WTC11 (cell line): ENCODE measurements at places on chromosomes 2 and 18.

GRCh38 chr2:129872446-129872845, 107.0 kb upstream of the RAB6C start:
- H3K27me3 ChIP-seq = no peaks in the 10 kb centered on the region
- H3K4me1 ChIP-seq = peaks cover 18% of the 10 kb centered on the region
- H3K27ac ChIP-seq = no peak overlapping the region
- H3K36me3 ChIP-seq = no peaks in the 10 kb centered on the region

DNA sequence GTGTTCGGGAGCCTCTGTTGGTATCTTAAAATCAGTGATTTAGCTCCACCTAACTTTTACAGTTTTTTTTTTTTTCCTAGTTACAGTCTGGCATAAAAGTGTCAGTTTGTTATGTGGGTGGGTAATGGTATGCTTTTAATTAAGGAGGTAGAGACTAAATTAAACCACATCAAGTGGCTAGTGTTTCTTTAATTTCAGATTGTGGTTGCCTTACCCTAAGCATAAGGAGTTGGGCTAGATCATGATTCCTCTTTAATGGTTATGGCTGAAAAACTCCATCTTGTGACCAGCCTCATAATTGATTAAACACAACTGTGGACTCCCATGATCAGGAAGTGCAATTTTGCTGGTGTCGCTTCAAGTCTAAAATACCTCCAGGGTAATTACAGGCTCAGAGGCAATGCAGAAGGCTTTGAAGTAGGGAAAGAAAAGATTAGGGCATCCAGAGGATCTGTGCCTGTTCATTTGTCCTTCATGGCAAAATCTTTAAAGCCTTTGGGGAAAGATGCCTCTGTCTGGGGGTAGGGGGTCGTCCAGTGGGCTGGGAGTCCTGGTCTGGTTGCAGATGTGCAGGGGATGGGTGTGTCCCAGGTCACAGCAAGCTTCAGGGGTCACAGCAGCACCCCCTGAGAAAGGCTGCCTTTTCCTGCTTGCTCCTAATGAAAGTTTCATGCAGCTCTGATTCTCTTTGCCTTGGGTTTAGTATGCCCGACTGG, 579.2 kb downstream of the BCL11A start:
- no peak for DNase-seq
- no peaks in the 10 kb centered on the region for H3K27me3 ChIP-seq
- no peaks in the 10 kb centered on the region for H3K36me3 ChIP-seq
- H3K4me3 ChIP-seq = no peak overlapping the region

DNA sequence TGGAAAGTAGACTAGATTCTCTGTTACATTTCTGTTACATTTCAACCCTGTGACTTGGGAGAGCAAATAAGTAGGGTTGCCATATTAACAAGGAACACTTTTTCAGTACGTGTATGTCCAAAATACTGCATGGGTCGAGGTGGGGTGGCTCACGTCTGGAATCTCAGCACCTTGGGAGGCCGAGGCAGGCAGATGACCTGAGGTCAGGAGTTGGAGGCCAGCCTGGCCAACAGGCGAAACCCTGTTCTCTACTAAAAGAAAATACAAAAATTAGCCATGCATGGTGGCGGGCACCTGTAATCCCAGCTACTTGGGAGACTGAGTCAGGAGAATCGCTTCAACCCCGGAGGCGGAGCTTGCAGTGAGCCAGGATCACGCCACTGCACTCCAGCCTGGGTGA, 11.2 kb downstream of the SLC66A3 start:
- no peak overlapping the region for H3K27ac ChIP-seq
- H3K27me3 ChIP-seq = no peaks in the 10 kb centered on the region
- no peaks in the 10 kb centered on the region for H3K36me3 ChIP-seq
- H3K4me3 ChIP-seq = no peak overlapping the region

GRCh38 chr2:236063994-236064393, 104.2 kb downstream of the GBX2 start:
- H3K27ac ChIP-seq = no peak overlapping the region
- H3K4me1 ChIP-seq = peaks cover 31% of the 10 kb centered on the region
- H3K4me3 ChIP-seq = no peak overlapping the region

- no peaks in the 10 kb centered on the region for H3K27me3 ChIP-seq
- no peak overlapping the region for H3K4me3 ChIP-seq
- no peak for DNase-seq
- peaks cover 16% of the 10 kb centered on the region for H3K36me3 ChIP-seq
Observed at GRCh38 chr2:42693688-42694479, 70.1 kb downstream of the OXER1 start.

- no peaks in the 10 kb centered on the region for H3K27me3 ChIP-seq
- H3K27ac ChIP-seq = no peak overlapping the region
- H3K4me1 ChIP-seq = no peaks in the 10 kb centered on the region
- peak; percentile 57 for DNase-seq
Observed at GRCh38 chr18:11553098-11553940, 56.1 kb upstream of the SLC35G4 start.

DNA sequence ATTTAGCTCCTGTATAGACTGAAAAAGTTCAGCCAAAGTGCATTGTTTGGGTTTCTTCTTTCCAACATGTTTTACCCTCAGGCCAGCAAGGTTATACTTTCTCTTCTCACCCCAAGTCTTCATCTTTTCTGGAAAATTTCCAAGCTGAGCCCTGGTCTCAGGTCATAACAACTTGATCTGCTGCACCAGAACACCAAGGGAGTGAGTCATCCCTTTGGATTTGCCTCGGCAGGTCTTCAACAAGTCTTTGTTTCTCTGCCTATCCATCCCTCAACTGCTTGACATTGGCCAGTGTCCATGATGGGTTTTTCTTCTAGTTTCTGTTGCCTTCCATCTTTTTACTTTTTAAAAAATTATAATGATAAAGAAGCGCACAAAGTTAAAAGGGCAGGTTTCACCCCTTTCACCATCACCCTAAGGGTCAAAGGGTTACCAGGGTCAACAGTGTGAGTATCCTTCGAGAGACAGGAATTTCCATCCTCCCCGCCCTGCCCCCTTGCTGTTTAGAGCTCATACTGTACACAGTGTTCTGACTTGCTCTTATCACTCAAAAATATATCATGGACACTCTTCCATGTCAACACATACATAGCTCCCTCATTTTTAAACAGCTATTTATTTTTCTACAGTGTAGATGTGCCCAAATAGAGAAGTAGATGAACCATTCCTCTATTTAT, 5.7 kb upstream of the SPATS2L start:
- no peak overlapping the region for H3K27ac ChIP-seq
- no peaks in the 10 kb centered on the region for H3K27me3 ChIP-seq
- no peak for DNase-seq
- no peak overlapping the region for H3K4me3 ChIP-seq
- peaks cover 26% of the 10 kb centered on the region for H3K4me1 ChIP-seq

DNA sequence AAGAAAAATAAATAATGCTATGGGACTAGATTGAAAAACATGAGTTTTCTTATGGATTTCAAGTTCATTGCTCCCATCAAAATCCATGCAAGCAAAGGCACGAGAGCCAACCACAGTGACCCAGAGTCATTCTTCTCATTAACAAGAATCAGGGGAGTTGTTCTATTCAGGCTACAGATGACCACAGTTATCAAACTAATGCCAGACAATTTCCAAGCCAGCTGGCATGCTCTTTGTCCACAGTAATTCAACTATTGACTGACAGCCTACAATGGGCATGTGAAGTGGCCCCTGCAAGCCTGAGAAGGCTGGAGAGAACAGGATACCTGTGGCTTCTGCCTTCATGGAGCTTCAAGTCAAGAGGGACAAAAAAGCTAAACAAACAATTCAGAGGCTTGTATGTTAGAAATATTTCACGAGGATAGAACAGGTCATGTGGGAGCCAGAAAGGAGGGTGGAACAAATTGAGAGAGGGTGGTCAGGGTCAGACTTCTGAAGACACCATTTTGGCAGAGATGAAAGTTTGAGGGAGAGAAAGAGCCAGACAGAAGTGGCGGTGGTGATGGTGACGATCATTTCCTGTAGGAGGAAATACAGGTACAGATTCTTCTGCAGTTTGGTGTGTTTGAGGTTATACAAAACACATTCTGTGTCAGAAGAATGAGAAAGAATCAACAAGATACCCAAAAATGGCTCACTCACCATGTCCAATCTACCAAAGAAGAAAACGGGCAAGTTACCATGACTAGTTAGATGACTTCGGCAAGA, 732.4 kb downstream of the RNF144A start:
- no peak for DNase-seq
- H3K27me3 ChIP-seq = no peaks in the 10 kb centered on the region; the same call in 1 of the 2 replicates
- H3K4me1 ChIP-seq = no peaks in the 10 kb centered on the region

DNA sequence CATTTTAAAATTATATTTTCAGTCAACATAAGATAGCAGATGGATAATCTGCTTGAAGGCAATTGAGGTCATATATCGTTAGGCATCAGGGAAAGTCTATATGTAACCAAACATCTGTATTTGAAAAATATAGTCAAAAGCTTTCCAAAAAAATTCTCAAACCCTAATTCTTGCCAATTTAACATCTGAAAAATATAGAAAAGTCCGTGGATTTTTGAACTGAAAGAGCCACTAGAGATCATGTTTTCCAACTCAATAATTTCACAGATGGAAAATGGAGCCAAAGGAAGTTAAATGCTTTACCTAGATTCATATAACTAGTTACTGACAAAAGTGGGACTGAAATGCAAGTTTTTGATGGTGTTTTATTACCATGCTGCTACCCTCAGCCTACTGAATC, 185.1 kb upstream of the ZNF804A start:
- no peaks in the 10 kb centered on the region for H3K27me3 ChIP-seq
- DNase-seq = no peak
- H3K36me3 ChIP-seq = 0 out of 2 replicates have a peak, but pooled peaks cover under 1% of the 10 kb centered on the region
- no peak overlapping the region for H3K27ac ChIP-seq

GRCh38 chr2:19244460-19245363, 113.7 kb downstream of the OSR1 start:
- H3K27me3 ChIP-seq = no peaks in the 10 kb centered on the region
- H3K27ac ChIP-seq = no peak overlapping the region
- no peaks in the 10 kb centered on the region for H3K36me3 ChIP-seq
- peaks cover 12% of the 10 kb centered on the region for H3K4me1 ChIP-seq

DNA sequence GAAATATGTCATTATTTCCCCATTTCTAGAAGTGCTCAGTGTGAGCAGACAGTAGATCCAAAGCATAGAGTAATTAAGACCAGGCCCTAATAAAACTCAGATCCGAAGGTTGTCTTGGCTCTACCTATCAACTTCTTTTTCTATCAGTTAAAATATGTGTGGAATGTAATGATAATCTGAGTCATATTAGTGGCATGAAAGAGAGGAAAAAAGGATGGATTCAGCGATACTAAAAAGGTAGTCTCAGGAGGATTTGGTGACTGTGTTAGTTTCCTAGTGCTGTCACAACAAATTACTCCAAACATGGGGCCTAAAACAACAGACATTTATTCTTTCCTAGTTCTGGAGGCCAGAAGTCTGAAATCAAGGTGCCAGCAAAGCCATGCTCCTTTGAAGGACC, 103.7 kb upstream of the NABP1 start:
- H3K27me3 ChIP-seq = no peaks in the 10 kb centered on the region
- H3K4me1 ChIP-seq = peaks cover 22% of the 10 kb centered on the region
- no peak overlapping the region for H3K27ac ChIP-seq
- no peak overlapping the region for H3K4me3 ChIP-seq
- no peaks in the 10 kb centered on the region for H3K36me3 ChIP-seq
- DNase-seq = no peak

- peaks cover 18% of the 10 kb centered on the region for H3K4me1 ChIP-seq
- no peak for DNase-seq
- H3K27me3 ChIP-seq = no peaks in the 10 kb centered on the region
- no peaks in the 10 kb centered on the region for H3K36me3 ChIP-seq
- H3K4me3 ChIP-seq = no peak overlapping the region
Observed at GRCh38 chr2:215812966-215813365, 200.4 kb downstream of the MREG start.

GRCh38 chr2:216757532-216757931, 62.2 kb upstream of the IGFBP5 start:
- H3K27me3 ChIP-seq = peaks cover under 1% of the 10 kb centered on the region; the same call in 1 of the 2 replicates
- no peak overlapping the region for H3K27ac ChIP-seq
- DNase-seq = no peak
- H3K4me1 ChIP-seq = peaks cover 3% of the 10 kb centered on the region; the same call in 1 of the 2 replicates
- H3K36me3 ChIP-seq = no peaks in the 10 kb centered on the region

DNA sequence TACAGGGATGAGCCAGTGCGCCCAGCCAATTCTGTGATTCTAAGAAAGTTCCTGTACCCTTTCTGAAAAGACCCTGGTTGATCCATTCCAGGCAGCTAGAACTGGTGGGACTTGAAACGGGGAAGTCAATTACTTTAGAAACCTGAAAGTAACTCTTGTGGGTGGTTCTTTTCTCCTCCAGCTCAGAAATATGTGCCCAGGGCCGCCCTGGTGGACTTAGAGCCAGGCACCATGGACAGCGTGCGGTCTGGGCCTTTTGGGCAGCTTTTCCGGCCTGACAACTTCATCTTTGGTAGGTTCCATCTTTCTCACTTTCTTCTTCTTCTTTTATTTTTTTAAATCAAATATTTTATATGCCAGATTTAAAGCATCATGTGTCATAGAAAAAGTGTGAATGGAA, 2.7 kb downstream of the TUBB6 start:
- peak overlapping the region; percentile 37 for H3K4me3 ChIP-seq
- no peak for DNase-seq

DNA sequence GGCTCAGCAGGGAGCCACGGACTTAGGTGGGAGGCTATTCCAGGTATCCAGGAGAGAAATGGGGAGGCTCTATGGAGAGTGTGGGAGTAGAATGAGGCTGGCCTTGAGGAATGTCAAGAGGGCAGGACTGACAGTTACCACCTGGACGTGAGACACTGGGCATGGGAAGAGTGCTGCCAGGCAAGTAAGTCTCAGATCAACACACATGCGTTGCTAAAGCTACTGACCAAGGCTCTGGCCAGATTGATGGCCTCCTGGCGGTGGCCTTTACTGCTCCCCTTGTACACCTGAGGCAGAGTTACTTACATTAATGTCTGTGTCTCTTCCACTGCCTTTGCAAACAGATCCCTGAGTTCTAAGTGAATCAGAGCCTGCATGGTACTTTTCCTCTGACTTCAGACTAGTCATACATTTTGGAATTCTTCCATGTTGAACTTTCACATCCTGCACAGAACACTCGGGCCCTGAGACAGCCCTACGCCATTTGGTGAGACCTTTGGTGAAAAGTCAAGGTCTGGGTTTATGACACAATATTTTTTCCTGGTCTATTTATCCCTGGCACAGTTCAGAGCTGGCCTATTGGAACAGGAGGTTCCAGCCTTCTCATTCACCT, 398.8 kb upstream of the TRIB2 start:
- no peaks in the 10 kb centered on the region for H3K27me3 ChIP-seq
- H3K4me1 ChIP-seq = peaks cover 50% of the 10 kb centered on the region
- H3K36me3 ChIP-seq = 0 out of 2 replicates have a peak, but pooled peaks cover 2% of the 10 kb centered on the region
- no peak for DNase-seq

DNA sequence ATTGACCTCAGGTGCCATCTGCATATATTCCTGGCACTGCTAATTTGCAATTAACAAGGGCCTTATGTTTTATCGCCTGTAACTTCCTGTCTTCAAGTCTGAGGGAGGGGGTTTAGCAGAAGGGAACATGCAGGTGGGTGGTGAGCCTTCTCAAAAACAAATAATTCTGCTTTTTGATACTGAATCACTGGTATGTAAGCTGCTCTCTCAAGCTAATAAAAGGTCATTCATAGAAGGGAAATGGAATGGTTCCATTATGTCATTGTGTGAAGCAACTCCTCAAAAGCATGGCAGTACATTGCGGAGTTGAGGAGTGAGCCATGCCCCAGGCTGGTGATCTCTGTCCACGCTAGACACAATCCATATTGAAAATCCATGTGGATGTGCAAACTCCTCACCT, 414.8 kb upstream of the ID2 start:
- H3K36me3 ChIP-seq = no peaks in the 10 kb centered on the region
- no peak for DNase-seq
- no peaks in the 10 kb centered on the region for H3K27me3 ChIP-seq
- H3K27ac ChIP-seq = no peak overlapping the region
- no peak overlapping the region for H3K4me3 ChIP-seq

GRCh38 chr2:197209742-197210408, 100.7 kb downstream of the ANKRD44 start:
- H3K36me3 ChIP-seq = no peaks in the 10 kb centered on the region
- DNase-seq = no peak
- no peaks in the 10 kb centered on the region; the same call in 1 of the 2 replicates for H3K27me3 ChIP-seq
- no peaks in the 10 kb centered on the region for H3K4me1 ChIP-seq
